ENCODE measurements at places on chromosomes 3 and 15.

DNA sequence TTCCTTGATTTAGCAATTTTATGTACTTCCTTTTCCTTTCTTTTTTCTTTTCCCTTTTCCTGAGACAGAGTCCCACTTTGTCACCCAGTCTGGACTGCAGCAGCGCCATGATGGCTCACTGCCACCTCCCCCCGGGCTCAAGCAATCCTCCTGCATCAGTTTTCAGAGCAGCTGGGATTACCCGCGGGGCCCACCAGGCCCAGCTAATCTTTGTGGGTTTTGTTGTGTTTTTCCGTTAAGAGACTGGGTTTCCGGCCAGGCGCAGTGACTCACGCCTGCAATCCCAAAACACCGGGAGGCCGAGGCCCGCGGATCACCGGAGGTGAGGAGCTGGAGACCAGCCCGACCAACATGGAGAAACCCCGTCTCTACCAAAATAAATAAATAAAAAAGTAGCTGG lies 17.7 kb downstream of the GOLGA8S start:
- no peak for DNase-seq

- no peak for DNase-seq
These were observed 1.0 kb downstream of the PIGZ start for GRCh38 chr3:196967412-196968232.

- DNase-seq, result no peak
These were observed 89.7 kb upstream of the PROK2 start for GRCh38 chr3:71874618-71875017.

GRCh38 chr3:110198717-110199587 lies 861.6 kb upstream of the DPPA4 start:
- DNase-seq, result no peak

- no peak for DNase-seq
These were observed 70.1 kb upstream of the GUCA1C start for GRCh38 chr3:109023656-109024254.

DNA sequence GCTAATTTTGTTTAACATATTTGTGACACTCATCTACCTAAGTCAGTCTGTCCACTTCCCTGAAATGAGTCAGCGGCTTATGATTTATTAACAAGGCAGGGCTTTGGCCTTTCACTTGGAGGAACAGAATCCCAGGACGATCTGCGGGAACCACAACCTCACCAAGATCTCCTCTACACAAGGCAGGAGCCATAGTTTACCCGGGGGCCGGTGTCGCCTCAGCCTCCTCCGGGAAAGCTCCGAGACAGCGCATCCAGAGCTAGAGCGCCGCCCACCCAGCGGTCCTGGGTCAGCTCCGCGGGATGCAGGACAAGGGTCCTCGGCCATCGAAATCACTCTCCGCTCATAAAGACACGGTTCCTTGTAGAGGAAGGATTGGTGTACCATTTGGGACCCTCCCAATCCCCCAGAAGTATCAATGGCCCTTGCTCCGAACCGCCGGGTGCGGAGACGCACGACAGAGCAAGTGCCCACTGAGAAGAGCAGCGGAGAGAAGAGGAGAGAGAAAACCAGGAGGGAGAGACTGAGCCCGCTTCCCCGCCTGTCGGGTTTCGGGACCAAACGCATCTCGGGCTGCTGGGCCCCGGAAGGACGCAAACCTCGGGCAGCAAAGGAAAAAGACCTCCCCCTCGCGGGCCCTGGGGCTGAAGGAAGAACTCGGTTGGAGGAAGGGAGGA lies 13.1 kb upstream of the ALCAM start:
- no peak for DNase-seq

GRCh38 chr3:140499114-140499757 lies 178.6 kb upstream of the TRIM42 start:
- no peak for DNase-seq

DNA sequence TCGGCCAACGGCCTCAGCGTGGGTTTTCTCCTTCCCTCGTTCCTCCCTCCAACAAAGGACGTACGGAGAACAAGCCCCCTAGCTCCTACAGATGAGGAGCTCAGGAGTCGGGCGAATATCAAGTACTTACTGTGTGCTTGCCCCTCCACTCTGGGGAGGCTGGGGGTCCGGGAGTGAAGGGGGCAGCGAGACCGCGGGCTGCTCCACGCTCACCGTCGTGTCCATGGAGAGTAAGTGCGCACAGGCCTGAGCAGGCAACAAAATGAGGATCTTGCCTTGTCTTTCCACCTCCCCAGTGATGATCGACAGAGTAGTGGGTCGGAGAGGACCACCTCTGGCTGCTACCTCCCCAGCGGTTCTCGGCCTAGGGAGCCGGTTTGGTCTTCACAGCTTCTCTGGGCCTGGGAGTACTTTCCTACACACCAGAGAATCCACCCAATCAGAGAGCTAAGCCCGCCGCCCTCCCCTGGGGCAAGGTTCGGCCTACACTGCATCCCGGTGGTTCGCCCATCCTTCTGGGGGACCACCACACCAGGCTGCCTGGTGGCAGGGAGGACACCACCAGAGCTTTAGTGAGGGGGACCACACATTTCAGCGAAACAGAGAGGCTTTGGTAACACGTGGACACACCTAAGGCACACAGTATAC lies 603 bp upstream of the TRANK1 start:
- DNase-seq, result no peak

- DNase-seq, result no peak
These were observed 972.0 kb downstream of the TUSC7 start for GRCh38 chr3:117681619-117682018.

GRCh38 chr3:109432833-109433232 lies 95.5 kb upstream of the DPPA4 start:
- no peak for DNase-seq

DNA sequence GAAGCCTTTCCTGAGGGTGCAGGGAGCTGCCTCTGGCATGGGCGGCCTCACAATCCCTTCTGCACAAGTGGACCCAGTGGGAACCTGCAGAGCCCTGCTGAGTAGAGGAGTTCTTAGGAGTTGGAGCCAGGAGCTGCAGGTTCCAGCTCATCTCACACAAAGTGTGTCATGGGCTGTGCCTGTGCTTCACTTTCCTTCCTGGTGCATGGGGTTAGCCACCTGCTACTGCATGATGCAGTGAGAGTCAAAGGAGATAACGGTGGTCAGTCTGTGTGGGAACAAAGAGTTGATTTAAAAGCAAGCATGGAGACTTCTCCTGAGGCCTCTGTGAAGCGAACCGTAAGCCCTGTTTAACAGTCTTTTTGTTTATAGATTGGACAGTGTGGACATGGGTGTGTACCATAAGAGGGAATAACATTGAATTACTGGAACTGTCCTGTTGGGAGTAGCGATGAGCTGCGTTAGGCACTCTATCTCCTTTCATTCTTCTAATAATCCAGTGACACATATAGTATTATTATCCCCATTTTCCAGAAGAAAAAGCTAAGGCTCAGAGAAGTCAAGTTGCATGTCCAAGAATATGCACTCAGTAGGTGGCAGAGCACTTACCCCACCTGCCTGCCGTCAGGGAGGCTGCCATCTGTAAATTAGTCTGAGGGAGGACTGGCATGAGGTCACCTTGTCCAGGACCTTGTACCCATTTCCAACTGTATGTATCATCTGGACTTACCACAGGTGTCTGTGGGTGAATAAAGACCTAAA lies 68.7 kb upstream of the PRR23C start:
- no peak for DNase-seq

DNA sequence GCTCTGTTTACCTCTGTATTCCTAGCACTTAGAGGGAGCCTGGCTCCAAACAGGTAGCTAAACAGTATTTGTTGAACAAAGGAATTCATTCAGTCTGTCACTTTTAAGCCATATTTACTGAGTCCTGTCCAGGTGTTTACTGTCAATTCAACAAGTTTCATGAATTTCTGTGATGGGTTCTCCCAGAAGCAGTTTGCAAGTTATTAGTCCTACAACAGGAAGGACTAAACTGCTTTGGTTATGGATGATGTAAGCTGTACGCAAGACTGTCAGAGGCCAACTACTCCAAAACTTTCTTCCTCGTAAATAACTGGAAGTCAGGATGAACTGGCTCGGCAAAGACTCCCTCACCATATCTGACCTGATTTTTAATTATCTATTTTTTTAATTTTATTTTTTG lies 25.1 kb downstream of the STIMATE start:
- no peak for DNase-seq

- DNase-seq, result no peak
These were observed 96.0 kb downstream of the IQSEC1 start for GRCh38 chr3:12977117-12977808.

- DNase-seq, result no peak
These were observed 21.6 kb downstream of the IFT122 start for GRCh38 chr3:129461461-129462146.

DNA sequence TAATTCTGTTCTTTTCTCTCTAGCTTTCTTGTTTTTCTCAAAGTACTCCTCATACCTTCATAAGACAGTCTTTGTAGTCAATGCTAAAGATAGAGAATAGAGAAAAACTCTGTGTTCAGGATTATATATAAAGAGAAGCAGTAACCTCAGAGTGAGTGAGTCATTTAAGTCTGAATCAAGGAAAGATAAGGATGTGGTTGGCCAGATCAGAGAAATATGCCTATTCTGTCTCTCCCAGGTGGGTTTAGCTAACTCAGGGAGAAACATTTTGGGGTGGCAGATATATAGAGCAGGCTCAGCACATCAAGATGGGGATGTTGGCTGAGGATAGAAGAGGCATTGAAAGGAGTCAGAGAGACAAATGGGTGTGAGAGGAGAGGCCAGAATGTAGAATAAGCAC lies 31.4 kb downstream of the GTF2E1 start:
- DNase-seq, result no peak

- DNase-seq, result no peak
These were observed 42.7 kb upstream of the MTMR10 start for GRCh38 chr15:31034152-31034551.

- DNase-seq, result no peak
These were observed 2.8 kb downstream of the NFKBIZ start for GRCh38 chr3:101851850-101852714.

- peak; percentile 7 for DNase-seq
These were observed 296.8 kb downstream of the DOCK3 start for GRCh38 chr3:50971487-50971924.

DNA sequence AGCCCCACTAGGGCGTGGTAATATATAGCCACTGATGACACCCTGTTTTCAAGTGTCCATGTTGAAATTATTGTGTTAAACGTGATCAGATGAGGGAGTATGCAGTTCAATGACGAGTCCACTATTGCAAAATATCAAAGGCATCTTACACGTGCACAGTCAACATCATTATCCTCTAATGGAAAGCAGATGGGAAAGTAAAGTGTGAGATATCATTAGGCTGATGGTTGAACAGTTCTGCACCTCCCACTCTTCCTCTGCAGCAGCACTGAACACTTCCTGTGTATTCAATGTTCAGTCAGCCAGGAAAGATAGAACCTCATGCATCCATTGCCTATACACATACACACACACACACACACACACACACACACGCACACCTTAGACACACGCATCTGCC lies 431.8 kb upstream of the CCDC54 start:
- no peak for DNase-seq

GRCh38 chr15:75620841-75621391 lies 4.6 kb downstream of the SNUPN start:
- no peak for DNase-seq

DNA sequence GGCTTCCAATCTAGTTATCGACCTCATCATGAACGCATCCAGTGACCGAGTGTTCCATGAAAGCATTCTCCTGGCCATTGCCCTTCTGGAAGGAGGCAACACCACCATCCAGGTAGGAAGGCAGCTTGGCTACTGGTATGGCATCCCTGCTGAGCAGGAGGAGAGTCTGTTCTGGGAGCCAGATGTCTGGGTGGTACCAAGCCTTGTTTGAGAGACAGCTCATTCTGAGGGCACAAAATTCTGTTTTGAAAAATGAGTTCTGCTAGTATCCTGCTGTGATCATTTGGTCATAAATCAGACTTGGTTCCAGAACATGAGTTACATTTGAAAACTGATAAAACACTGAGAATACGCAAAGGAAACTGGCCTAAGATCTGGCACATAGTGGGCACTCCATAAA lies 242.1 kb downstream of the ITPR1 start:
- no peak for DNase-seq

- DNase-seq, result no peak
These were observed 129.8 kb downstream of the ZNF385D start for GRCh38 chr3:21621181-21621651.

- no peak for DNase-seq
These were observed 32.5 kb downstream of the GMNC start for GRCh38 chr3:190830031-190830430.
